Thoracic aorta endothelial cell (primary cell): ENCODE measurements at places on chromosomes 2 and 18. TPM values are rescaled to one million over a fixed set of nuclear protein-coding genes. Genes with fewer than 3 reads are reported as not detected.

ADCYAP1 gene
- not detected in 2 replicates for total RNA-seq

SH3RF3 gene
- 4.9 and 7.3 TPM in 2 replicates for total RNA-seq

MOGAT1 gene
- not detected in 2 replicates for total RNA-seq

CYP27A1 gene
- total RNA-seq: 4.1 and 6.4 TPM in 2 replicates

OXER1 gene
- total RNA-seq: not detected in 2 replicates

SERPINB7 gene
- total RNA-seq: not detected in 2 replicates

TFCP2L1 gene
- total RNA-seq: not detected in 2 replicates

ZSWIM2 gene
- total RNA-seq: not detected in 2 replicates

CYBRD1 gene
- 43.6 and 66.2 TPM in 2 replicates for total RNA-seq

TMEM17 gene
- total RNA-seq: 1.3 and 1.7 TPM in 2 replicates

SRSF7 gene
- total RNA-seq: 167 and 223 TPM in 2 replicates

PPP1R1C gene
- 0.43 and 0.53 TPM in 2 replicates for total RNA-seq

POTEC gene
- not detected in 2 replicates for total RNA-seq

NDUFB3 gene
- total RNA-seq: 81.8 and 94.8 TPM in 2 replicates

NGEF gene
- total RNA-seq: 0.50 and 1.5 TPM in 2 replicates

TUBA4B gene
- total RNA-seq: not detected in 2 replicates
